Upper lobe of left lung (tissue), 6 donors: ENCODE measurements at places on chromosomes 2 and 18.

DNA sequence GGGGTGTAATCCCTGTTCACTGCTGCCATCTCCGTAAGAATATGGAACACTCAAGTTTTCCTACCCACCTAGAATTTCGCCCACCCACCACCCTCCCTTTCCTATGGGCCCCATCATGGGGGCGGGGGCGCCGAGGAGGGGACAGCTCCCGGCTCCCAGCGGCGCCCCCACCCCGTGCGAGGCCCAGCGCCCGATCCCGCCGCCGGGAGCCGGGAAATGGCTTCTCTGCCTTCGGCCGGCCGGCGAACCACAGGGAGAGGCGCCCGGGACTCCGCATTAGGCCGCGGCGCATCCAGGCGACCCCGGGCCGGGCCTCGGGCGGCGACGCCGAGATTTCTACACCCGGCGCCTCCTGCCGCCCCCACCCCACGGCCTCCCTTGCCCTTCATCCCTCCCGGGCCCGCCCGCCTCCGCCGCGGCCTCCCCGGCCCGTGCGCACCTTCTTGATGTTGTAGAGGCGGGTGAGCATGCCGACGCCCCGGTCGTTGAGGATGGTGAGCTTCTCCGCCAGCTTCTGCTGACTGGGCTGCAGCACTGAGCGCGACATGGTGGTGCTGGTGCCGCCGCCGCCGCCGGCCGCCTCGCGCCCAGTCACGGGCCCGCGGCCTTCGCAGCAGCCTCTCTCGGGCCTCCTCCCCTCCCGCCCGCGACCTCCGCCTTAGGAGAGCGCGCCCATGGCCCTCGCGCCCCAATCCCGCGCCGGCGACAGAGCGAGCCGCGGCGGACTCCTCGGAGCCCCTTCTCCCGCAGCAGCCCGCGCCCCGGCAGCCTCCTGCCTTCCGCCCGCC is 510 bp downstream of the NCKAP1 start:
- H3K4me3 ChIP-seq, result peak overlapping the region; percentile 81
- H3K36me3 ChIP-seq, result no peaks in the 10 kb centered on the region
- peaks cover 59% of the 10 kb centered on the region for H3K4me1 ChIP-seq
- peak overlapping the region; percentile 95 for H3K27ac ChIP-seq
- no peak for DNase-seq

DNA sequence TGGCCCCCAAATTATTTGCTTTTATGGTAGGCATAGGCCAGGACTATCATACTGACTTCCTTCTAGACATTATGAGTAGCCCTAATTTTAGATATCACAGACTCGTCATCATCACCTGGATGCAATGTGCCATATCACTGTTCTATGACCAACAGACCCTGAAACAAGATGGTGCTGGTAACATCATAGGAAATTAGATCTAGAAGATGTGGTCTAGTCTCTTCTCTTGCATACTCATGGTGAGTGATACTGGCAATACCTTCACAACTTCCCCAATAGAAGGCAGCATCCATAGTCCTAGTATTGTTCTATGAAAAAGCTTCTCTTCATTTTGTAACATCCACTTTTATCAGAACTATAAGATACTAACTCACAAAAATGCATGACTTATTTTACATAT is 116.3 kb upstream of the ITGA4 start:
- no peaks in the 10 kb centered on the region for H3K36me3 ChIP-seq
- DNase-seq, result no peak
- no peak overlapping the region for H3K4me3 ChIP-seq
- no peak overlapping the region for H3K27ac ChIP-seq
- no peaks in the 10 kb centered on the region for H3K27me3 ChIP-seq
- no peaks in the 10 kb centered on the region for H3K4me1 ChIP-seq

DNA sequence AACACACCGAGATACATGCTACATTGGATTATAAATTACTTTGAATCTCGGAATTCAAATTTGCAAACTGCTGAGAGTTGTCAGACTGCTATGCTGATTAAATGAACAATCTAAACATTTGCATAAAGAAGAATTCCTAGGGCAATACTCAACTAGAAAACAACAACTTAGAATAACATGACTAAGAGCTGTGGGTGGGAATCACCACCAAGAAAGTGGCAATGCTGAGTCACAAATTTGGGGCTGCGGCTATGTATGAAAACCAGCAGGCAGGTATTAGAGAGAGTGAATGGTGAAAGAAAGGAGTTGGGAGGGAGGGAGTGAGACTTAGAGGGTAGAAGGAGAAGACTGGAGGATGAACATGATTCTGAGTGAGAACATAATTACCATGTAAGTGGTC is 559.5 kb downstream of the PIK3C3 start:
- no peak overlapping the region for H3K27ac ChIP-seq
- DNase-seq, result no peak
- no peaks in the 10 kb centered on the region for H3K36me3 ChIP-seq
- H3K4me1 ChIP-seq, result no peaks in the 10 kb centered on the region

- H3K27me3 ChIP-seq, result no peaks in the 10 kb centered on the region
- H3K4me1 ChIP-seq, result no peaks in the 10 kb centered on the region
- H3K36me3 ChIP-seq, result no peaks in the 10 kb centered on the region
Observed at GRCh38 chr2:101348883-101349282, 38.4 kb downstream of the CREG2 start.

- no peak overlapping the region for H3K27ac ChIP-seq
- no peaks in the 10 kb centered on the region for H3K36me3 ChIP-seq
Observed at GRCh38 chr18:58958628-58959027, 94.0 kb downstream of the ZNF532 start.

DNA sequence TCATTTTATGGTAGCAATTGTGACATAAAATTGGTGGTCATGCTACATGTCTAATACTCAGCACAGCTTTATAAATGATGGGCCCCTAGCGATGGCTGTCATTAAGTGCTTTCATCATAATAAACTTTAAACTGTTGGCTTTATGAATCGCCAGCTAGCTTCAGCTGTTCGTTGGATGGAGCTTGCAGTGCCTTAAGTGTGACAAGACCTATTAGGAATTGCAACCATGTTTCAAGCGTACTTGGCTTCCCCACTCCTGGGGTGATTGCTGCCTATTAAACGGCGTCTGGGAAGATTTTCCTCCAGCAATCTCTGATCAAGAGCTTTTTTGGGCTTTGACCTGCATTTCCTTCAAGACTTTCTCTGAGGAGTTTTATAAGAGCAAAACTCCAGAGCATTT is 164.5 kb upstream of the SIX3 start:
- no peak for DNase-seq
- H3K27me3 ChIP-seq, result no peaks in the 10 kb centered on the region
- no peaks in the 10 kb centered on the region for H3K36me3 ChIP-seq
- H3K27ac ChIP-seq, result no peak overlapping the region
- H3K4me1 ChIP-seq, result no peaks in the 10 kb centered on the region

DNA sequence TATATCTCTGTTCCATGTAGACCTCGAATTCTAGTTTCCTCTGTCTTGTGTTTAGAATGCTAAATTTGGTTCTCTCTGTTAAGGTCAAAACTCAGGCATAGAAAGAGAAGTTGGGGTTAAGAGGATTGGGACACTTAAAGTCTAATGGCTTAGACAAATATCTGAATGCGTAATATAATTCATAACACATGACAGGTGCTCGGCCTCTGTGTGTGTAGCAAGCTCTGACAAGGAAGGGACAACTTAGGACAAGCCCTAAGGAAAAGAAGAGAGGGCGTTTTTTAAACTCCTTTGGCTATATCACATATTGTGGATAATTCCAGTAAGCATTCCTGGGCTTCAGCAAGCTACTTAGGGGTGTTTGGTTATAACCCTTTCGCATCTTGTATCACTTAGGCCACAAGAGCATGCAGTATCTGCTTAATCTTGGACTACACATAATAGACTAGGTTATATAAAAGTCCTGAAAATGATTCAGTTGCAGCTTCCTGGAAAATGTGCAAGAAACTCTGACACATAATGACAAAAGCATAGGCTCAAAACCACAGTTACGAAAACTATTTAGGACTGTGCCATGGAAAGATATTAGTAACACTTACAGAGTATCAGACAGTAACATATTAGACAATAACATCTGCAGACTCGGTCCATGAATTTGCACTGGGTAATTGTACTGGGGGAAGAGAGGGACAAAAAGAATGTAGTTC is 16.1 kb upstream of the CREB1 start:
- H3K36me3 ChIP-seq, result no peaks in the 10 kb centered on the region
- H3K27ac ChIP-seq, result no peak overlapping the region
- no peaks in the 10 kb centered on the region for H3K4me1 ChIP-seq
- H3K4me3 ChIP-seq, result no peak overlapping the region
- no peak for DNase-seq
- no peaks in the 10 kb centered on the region for H3K27me3 ChIP-seq

DNA sequence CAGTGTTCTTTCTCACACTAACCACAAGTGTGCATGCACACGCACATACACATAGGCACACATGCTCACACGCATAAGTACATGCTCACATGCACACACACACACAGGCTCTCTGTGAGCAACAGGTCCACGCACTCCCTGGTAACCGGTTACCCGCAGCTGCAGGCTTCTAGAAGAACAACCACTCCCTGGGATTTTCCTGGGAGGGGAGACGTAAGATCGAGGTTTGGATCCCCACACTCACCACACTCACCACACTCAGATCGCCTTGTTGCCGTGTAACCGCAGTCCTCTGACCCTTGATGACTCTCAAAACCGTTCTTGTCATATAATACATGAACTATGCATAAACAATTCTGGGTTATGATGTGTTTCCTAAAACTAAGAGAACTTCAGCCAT is 42.2 kb downstream of the TTC32 start:
- H3K27me3 ChIP-seq, result no peaks in the 10 kb centered on the region
- no peaks in the 10 kb centered on the region for H3K36me3 ChIP-seq
- H3K4me3 ChIP-seq, result no peak overlapping the region
- no peak overlapping the region for H3K27ac ChIP-seq

DNA sequence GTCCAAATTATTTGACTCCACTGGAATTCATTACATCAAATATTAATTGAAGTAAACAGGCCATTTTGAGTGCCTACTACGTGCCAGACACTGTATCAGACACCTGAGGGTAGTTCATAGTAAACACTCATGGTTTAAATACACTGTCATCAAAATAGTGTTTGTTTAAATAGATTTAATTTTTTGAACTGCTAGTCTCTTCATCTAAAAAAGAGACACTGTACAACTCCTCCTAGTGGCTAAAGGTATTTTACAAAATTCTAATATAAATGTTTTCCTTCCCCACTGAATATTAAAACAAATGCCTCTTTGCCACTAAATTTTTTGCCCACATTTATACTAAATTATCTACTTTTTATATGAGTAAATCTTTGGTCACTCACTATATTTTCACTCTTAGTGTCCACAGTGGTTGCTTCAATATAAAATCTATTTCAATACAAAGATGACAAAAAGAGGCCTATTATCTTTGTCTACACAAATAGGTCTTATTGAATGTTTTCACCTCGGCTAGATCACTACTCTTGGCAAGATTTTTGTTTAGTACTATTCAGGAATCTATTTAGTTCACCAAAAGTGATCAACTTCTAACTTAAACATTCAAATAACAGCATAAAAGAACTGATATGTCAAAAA is 122.1 kb downstream of the TMEM247 start:
- H3K36me3 ChIP-seq, result no peaks in the 10 kb centered on the region
- H3K27ac ChIP-seq, result no peak overlapping the region
- no peak for DNase-seq

- H3K36me3 ChIP-seq, result peaks cover 8% of the 10 kb centered on the region
- H3K4me3 ChIP-seq, result no peak overlapping the region
- H3K27me3 ChIP-seq, result no peaks in the 10 kb centered on the region
- H3K27ac ChIP-seq, result no peak overlapping the region
Observed at GRCh38 chr2:24087032-24087431, 2.4 kb upstream of the TP53I3 start.

GRCh38 chr2:65545837-65546805 is 113.7 kb upstream of the SPRED2 start:
- H3K4me3 ChIP-seq, result no peak overlapping the region
- no peaks in the 10 kb centered on the region for H3K27me3 ChIP-seq

DNA sequence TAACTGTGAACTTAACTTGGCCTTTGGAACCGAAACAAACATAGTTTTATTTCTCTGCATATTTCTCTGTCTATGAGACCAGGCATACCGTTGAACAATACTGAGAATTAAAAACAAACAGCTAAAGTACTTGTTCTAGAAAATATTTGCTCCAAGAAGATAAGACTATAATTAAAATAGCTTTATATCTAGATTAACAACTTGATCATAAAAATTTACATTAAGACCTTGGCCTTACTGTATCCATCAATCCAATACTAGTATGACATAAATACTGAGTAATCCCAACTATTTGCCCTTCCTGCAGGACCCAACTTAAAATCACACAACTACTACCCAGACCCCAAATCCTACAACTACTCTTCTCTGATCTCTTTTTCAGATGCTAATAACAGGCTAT is 260.9 kb downstream of the RIT2 start:
- H3K27ac ChIP-seq, result no peak overlapping the region
- no peak overlapping the region for H3K4me3 ChIP-seq
- no peak for DNase-seq
- no peaks in the 10 kb centered on the region for H3K27me3 ChIP-seq
